ENCODE measurements at places on chromosomes 1 and 21. TPM values are rescaled to one million over a fixed set of nuclear protein-coding genes. Genes with fewer than 3 reads are reported as not detected.

RPE65 gene
- not detected for total RNA-seq

PBX1 gene
- total RNA-seq, result 1.5 TPM

ITLN1 gene
- not detected for total RNA-seq

LCA5L gene
- 0.65 TPM for total RNA-seq

FAM131C gene
- total RNA-seq, result 0.11 TPM

TAS1R3 gene
- total RNA-seq, result 0.11 TPM

FCN3 gene
- not detected for total RNA-seq

ASAP3 gene
- 4.0 TPM for total RNA-seq

AVPR1B gene
- total RNA-seq, result not detected

SHE gene
- 118 TPM for total RNA-seq
